ENCODE measurements at places on chromosomes 2 and 18.

DNA sequence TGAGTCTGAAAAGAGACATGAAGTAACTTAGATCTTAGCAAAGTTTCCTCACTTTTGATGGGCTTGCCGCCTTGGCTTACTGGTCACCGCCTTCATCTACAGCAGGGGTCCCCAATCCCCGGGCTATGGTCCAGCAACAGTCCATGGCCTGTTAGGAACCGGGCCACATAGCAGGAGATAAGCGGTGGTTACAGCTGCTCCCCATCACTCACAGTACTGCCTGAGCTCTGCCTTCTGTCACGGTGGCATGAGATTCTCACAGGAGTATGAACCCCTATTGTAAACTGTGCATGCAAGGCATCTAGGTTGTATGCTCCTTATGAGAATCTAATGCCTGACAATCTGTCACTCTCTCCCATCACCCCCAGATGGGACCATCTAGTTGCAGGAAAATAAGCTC is 72.9 kb downstream of the BIN1 start:
- no peak for DNase-seq

- no peak for DNase-seq
Measured at GRCh38 chr2:68027959-68028358, 34.8 kb downstream of the C1D start.

DNA sequence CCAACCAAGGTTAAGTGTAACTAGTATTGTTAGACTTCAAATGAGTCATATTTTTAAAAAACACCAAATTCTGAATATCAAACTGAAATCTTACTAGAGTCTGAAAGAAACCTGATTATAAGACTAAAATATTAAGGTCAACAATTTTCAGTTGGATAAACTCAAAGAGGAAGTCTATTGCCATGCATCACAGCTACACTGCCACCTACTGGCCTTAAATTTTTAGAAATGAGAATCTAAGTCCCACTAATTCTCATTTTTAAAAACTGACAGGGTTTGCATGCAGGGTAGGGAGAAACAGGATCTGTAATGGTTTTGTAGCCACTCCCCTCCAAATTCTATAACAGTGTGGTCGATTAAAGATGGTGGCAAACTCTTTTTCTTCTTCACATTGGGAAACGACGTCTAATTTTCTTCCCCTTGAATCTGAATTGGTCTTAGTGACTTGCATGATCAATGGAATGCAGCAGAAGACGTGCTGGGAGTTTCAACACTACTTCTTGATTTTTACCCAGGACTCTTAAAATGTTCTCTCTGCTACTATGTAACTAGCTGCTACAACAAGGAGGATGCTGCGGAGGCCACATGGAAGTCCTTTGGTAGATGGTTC is 176.1 kb upstream of the SESTD1 start:
- DNase-seq = peak; percentile 10

GRCh38 chr2:51844596-51844995 is 812.7 kb upstream of the NRXN1 start:
- no peak for DNase-seq

GRCh38 chr2:142863485-142863961 is 13.9 kb upstream of the KYNU start:
- DNase-seq = no peak

GRCh38 chr2:110977403-110977802 is 143.3 kb upstream of the BCL2L11 start:
- DNase-seq = no peak

GRCh38 chr2:135916207-135916606 is 40.0 kb upstream of the MCM6 start:
- DNase-seq = peak; percentile 57

DNA sequence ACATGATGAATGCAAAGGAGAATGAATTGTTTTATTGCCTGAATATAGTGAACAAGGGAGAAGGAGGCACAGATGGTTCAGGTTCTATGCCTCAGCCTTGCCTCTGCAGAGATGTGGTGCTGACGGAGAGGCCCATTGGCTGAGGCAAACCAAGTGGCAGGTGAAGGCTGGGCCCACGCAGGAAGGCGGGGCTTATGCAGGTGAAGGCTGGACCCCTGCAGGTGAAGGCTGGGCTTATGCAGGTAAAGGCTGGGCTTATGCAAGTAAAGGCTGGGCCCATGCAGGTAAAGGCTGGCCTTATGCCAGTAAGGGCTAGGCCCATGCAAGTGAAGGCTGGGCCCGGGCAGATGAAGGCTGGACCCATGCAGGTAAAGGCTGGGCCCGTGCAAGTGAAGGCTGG is 414.7 kb downstream of the LRATD1 start:
- no peak for DNase-seq

DNA sequence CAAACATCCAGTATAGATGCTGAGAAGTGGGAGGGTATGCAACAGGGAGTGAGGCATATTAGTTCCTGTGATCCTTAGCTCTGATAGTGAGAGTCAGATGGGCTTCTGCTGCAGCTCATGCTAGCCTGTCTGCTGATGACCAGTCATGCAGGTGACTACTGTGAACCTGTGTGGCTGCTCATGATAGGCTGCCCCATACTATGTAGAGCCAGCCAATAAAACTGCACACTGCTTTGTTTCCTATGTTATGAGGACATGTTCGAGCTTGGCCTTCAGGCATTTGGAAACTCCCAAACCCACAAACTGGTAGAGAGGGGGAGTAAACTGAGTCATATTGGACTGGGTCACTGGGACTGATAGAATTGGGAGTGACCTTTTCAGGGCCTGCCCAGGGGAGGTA is 20.1 kb upstream of the SERPINE2 start:
- no peak for DNase-seq

DNA sequence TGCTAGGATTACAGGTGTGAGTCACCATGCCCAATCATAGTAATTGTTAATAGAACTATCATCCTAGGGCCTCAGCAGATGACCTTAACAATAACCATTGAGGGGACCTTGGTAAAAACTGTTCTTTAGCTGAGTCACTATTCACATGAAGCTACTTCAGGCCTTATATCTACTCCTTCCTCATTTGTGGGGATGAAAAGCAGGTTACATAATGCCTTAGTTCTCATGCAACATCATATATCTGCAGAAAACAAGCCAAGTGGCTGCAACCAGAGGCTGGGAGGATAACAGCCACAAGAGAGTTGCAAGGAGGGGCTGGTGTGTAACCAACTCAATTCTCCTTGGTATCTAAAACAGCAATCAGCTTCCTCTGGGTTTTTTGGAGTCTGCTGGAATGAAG is 445.4 kb downstream of the NBAS start:
- no peak for DNase-seq

GRCh38 chr2:231181860-231182512 is 16.4 kb upstream of the ARMC9 start:
- no peak for DNase-seq

GRCh38 chr2:204321910-204322751 is 223.1 kb upstream of the PARD3B start:
- no peak for DNase-seq

DNA sequence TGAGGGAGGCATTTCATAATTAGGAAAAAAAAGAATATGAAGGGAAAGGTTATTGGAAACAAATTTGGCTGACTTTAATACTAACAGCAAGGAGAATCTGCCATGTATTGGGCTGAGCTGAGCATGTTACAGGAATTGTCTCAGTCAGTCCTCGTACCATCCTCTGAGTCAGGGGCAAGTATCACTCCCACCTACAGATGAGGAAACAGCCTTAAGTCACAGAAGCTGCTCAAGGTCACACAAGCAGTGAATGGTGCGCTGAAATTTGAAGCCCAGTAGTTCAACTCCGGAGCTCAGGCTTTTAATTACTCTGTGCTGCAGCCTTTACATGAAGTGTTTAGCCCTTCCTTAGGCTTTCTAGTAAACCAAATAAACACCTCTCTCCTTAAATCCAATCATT is 17.3 kb downstream of the PROKR1 start:
- no peak for DNase-seq

GRCh38 chr18:51614967-51615571 is 417.6 kb upstream of the MEX3C start:
- DNase-seq = no peak

DNA sequence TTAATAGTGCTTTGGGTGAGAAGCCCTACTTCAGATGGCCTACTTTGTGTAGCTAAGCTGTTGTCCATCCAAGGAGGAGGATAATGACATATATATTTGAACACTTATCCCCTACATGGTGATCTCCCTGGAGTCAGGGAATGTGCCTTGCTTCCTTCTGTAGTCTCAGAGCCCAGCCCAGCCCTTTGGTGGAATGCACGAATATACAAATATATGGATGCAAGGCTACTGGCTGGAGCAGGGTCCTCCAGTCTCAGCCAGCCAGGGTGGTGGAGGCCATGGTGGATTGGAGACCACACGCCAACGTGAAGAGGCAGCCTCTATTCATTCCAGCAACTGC is 150.6 kb upstream of the RIOK3 start:
- DNase-seq = no peak

GRCh38 chr2:217623281-217623912 is 379.4 kb downstream of the TNS1 start:
- no peak for DNase-seq

DNA sequence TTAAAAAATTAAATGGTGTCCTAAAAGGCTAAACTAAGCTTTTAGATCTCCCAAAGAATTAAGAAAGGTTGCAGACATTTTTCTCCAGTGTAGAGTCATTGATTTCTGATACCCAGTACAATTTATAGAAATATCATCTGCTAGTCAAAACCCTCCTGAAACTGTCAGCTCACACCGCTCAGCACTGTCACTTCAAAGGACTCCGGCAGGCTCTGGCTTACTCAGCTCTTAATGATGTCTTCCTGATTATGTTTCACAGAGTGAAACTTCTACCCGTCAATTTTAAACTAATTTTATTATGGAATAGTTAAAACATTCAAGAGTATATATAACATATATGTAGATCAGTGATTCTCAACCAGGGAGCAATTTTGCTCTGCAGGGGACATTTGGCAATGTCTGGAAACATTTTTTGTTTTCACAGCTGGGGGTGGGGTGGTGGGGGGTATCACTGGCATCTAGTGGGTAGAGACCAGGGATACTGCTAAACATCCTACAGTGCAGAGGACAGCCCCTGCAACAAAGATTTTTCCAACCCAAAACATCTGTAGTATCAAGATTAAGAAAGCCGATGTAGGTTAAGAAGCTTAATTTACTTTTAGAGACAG is 31.6 kb downstream of the CDK15 start:
- no peak for DNase-seq

GRCh38 chr2:71796174-71796593 is 342.8 kb downstream of the DYSF start:
- no peak for DNase-seq

DNA sequence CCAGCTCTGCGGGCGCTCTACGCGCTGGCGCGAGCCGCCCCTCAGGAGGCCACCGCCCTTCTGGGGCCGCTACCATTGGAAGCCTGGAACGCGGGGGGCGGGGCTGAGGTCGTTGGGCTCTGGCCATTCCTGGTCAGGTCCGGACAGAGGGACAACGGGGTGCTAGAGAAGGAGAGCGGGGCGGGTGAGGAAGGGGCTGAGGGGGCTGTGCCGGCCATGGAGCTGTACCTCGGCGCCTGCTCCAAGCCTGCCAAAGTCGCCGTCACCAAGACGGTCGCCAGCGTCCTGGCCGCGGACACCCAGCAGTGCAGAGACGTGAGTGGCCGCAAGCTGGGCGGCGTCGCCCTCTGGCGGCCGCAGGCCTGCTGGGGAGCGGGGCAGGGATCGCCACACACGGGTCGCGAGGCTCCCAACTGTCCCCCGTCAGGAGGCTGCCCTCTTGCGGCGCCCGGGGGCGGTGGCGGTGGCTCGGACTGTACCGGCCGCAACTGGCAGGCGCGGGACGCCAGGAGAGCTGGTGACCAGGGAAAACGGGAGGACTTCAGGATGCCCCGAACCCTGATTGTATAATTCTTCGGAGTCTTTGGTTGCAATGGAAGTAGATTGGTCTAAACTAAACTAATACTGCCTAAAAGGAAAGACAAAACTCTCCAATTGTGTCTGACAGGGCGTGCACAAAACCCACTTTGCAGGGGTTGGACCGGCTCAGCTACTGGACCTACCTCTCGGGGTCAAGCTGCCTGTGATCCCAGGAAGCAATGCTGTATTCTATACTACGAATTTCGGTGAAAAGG is at the start of gene FSIP2:
Gene FSIP2, plus strand, starts transcription at position 126 of the 794 bp plus-strand sequence. Its CDS starts 91 bp downstream, at position 217.
- DNase-seq = no peak

- no peak for DNase-seq
Measured at GRCh38 chr2:239397931-239398471, 2.8 kb downstream of the HDAC4 start.

DNA sequence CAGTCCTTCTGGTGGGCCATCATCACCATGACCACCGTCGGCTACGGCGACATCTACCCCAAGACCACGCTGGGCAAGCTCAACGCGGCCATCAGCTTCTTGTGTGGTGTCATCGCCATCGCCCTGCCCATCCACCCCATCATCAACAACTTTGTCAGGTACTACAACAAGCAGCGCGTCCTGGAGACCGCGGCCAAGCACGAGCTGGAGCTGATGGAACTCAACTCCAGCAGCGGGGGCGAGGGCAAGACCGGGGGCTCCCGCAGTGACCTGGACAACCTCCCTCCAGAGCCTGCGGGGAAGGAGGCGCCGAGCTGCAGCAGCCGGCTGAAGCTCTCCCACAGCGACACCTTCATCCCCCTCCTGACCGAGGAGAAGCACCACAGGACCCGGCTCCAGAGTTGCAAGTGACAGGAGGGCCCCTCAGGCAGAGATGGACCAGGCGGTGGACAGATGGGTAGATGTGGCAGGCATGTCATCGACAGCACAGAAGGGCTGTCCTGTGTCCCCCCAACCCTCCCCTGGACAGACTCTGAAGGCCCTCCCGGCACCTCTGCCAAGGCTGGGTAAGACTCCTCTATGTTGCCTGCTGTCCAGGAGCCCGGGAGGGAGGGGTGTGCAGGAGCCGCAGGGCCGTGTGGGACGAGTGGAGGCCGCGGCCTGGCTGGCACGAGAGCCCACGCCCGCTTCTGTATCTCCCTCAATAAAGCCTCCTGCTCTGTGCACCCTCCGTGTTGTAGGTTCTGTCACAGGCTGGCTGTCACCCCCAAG is 2.0 kb downstream of the KCNF1 start:
- no peak for DNase-seq

DNA sequence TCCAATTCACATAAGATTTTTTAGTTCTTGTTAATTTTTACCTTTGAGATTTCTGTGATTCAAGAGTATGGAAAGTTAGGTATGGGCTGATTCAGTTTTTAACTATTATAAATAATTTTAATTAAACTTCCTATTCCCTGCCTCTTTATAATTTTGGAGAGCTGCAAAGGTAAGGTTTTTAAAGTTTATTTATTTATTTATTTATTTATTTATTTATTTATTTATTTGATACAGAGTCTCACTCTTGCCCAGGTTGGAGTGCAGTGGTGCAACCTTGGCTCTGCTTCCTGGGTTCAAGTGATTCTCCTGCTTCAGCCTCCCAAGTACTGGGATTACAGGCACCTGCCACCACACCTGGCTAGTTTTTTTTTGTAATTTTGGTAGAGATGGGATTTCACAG is 215.5 kb upstream of the FIGN start:
- no peak for DNase-seq
